ENCODE measurements at places on chromosomes 7 and 10. TPM values are rescaled to one million over a fixed set of nuclear protein-coding genes. Genes with fewer than 3 reads are reported as not detected.

TMEM229A gene
- total RNA-seq: not detected

ARMC3 gene
- not detected for total RNA-seq

SDK1 gene
- total RNA-seq: 22.8 TPM

OGA gene
- 213 TPM for total RNA-seq

ZNF736 gene
- 9.4 TPM for total RNA-seq

ERVW-1 gene
- total RNA-seq: not detected

AGR3 gene
- not detected for total RNA-seq

DNA2 gene
- 3.1 TPM for total RNA-seq

OR13A1 gene
- not detected for total RNA-seq

ARMC10 gene
- total RNA-seq: 45.4 TPM

CTAGE6 gene
- 0.66 TPM for total RNA-seq

GNGT1 gene
- not detected for total RNA-seq

AOAH gene
- total RNA-seq: not detected

FBXL13 gene
- total RNA-seq: 0.99 TPM

HECW1 gene
- total RNA-seq: 4.9 TPM

RGR gene
- total RNA-seq: not detected

MCM7 gene
- total RNA-seq: 16.7 TPM

SUFU gene
- total RNA-seq: 7.4 TPM

NME8 gene
- not detected for total RNA-seq

NEUROG3 gene
- total RNA-seq: not detected

FAM107B gene
- total RNA-seq: 31.6 TPM

MKRN1 gene
- total RNA-seq: 83.4 TPM

FAM221A gene
- total RNA-seq: 2.8 TPM

HSPA12A gene
- 9.0 TPM for total RNA-seq

TFEC gene
- 0.17 TPM for total RNA-seq

MRLN gene
- total RNA-seq: not detected

ZNF239 gene
- total RNA-seq: 5.5 TPM

DIP2C gene
- total RNA-seq: 21.8 TPM

FRMPD2 gene
- not detected for total RNA-seq

ZNF438 gene
- total RNA-seq: 5.3 TPM

SLC26A3 gene
- not detected for total RNA-seq

GOLGA7B gene
- not detected for total RNA-seq

PDE6C gene
- not detected for total RNA-seq

KCP gene
- 0.66 TPM for total RNA-seq

KCND2 gene
- 7.3 TPM for total RNA-seq

CRPPA gene
- 1.2 TPM for total RNA-seq

CALY gene
- not detected for total RNA-seq

CYP3A7 gene
- total RNA-seq: 0.33 TPM

SLC26A4 gene
- total RNA-seq: 0.33 TPM

ORAI2 gene
- 40.1 TPM for total RNA-seq

DDIT4 gene
- 267 TPM for total RNA-seq

Measured in smooth muscle cell of trachea (primary cell).